H7 (cell line): ENCODE measurements at places on chromosomes 3 and 15.

DNA sequence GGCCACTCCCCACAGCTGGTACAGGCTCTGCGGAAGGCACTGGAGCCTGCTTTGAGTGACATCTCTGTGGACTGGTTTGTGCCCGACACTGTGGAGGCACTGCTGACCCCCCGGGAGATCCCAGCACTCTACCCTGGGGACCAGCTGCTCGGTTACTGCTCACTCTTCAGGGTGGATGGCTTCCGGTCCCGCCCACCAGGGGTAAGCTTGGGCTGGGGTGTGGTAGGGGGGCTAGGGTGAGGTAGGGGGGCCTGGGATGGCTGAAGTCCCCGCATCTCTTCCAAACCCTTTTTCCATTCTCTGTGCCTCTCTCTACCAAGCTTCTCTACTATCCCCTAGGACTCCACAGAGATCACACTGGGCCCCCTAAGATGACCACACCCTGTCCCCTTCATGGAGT lies 7.8 kb downstream of the VWA5B2 start:
- DNase-seq: peak; percentile 52

- no peak for DNase-seq
Measured at GRCh38 chr15:69883306-69883705, 214.4 kb downstream of the TLE3 start.

DNA sequence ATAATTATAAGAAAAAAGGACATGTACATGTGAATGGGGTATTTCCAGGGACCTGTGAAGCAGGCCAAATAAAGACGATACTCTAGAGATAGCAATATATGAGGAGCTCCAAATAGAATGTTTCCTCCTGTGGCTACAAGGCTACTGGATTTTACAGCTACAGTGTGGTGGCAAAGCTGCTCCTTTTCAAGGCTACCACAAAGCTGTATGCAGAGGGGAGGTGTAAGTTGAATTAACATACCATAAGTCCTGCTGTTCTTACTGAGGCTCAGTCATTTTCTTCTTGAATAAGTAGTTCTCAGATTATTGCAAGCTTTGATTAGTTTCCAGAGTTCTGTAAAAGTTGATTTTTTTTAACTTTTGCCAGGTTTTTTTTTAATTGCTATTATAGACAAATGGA lies 1184.6 kb upstream of the EPHA6 start:
- DNase-seq: peak; percentile 13

GRCh38 chr3:48528048-48528447 lies 24.1 kb upstream of the SHISA5 start:
- no peak for DNase-seq

- peak; percentile 57 for DNase-seq
Measured at GRCh38 chr15:93235926-93236780, 147.1 kb upstream of the RGMA start.

GRCh38 chr3:126469479-126469878 lies 6.2 kb downstream of the ZXDC start:
- no peak for DNase-seq

DNA sequence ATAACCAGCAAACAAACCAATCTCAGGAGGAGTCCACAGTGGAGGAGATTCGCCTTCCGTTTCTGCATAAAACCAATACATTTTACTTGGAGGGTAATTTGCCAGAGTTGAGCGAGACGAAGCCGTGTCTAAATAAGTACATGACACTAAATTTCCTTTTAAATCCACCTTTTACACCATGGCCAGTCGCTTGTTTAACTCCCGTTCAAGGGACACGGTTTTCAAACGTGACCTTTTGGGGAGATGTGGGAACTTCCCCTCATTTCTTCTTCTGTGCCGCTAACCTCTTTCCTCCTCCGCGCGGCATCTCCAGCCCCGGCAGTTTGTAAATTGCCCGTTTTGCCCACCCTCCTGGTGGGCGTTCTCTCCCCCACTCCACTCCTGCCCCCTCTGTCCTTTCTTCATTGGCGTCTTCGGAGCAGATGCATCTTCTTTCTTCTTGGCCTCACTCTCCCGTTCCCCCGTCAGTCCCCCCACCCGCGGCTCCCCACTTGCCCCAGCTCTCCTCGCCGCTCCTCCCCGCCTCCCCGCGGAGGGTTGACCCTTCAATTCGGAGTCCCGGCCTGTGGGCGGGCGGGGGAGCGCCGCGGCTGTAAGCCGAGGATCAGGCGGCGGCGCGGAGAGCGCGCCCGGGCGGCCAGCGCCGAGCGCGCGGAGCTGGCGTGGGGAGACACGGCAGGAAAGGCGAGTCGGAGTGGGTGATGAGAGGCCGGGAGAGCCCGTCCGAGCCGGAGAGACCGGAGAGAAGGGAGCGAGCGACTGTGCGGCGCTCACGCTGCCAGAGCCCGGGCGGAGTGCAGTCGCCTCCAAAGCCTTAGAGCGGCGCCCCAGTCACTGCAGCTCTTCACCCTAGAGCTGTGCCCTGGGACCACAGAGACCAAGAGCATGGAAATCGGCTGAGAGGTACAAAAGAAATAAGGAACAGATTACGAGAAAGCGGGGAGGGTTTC lies at the start of gene NLGN1:
Gene NLGN1, plus strand, starts transcription at position 584 of the 950 bp plus-strand sequence.
- peak; percentile 79 for DNase-seq

- no peak for DNase-seq
Measured at GRCh38 chr3:69097407-69098086, 12.8 kb downstream of the ARL6IP5 start.

GRCh38 chr3:166582236-166582635 lies 745.0 kb upstream of the BCHE start:
- no peak for DNase-seq

DNA sequence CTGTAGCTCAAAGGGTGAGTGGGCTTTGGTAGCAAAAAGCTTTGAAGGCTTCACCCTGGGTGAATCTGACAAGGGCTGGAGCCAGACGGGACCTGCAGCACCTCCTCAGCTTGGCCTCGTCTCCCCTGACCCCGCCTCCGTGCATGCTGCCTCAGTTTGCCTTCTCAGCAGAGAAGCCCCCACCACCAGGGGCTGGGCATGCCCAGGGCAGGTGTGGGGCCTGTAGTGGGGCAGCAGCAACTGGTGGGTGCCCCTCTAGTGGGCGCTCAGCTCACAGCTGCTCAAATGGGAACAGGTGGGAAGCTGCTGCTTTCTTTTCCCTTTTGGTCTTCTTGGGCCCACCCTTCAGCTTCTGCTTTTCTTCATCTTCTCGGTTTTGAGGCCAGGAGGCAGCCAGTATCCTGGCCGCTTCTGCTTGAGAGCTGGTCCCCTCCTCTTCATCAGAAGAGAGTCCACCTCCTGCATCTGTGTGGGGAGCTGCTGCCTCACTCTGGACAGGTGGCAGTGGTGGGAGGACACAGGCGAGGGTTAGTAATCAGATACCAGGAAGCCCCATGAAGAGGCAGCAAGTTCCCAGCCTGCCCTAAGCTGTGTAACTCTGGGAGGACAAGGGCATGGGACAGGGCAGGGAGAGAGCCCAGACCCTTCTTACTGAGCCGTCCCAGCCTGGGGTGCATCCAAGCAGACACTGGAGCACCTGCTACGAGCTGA lies 21.0 kb downstream of the TMEM43 start:
- DNase-seq: peak; percentile 51

DNA sequence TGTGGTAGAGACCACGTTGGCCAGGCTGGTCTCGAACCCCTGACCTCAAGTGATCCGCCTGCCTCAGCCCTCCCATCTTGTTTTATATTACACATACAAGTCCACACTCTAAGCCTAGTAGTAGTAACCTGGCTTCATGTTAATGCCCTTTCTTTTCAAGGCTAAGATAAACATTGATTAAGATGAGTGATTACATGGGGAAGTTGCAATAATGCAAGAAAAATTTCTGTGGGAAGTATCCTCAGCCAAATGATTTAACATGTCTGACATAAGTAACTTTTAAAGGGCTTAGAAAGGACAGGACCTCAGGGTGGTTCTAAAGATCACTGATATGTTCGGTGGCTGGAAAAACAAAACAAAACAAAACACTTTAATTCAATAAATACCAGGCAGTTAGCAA lies 72.1 kb downstream of the SFMBT1 start:
- no peak for DNase-seq

DNA sequence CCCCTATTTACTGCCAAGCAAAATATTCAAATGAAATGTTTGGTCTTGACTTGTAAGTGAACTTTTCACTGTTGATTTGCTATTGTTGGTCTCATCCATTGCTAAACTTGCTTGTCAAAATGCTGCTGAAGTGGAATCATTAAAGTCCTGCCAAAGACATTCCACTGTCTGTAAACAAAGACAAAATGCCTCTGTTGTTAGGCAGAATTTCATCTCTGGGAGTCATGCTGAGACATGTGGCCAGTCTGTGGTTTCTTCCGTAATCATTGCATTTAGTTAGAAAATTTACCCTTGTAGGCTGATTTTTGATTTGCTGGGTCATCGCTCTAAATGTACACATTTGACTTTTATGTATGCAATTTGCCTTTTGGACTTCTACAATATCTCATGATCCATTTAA lies 577.7 kb downstream of the MECOM start:
- DNase-seq: peak; percentile 14

- DNase-seq: peak; percentile 65
Measured at GRCh38 chr3:148943506-148944205, 47.7 kb upstream of the GYG1 start.

DNA sequence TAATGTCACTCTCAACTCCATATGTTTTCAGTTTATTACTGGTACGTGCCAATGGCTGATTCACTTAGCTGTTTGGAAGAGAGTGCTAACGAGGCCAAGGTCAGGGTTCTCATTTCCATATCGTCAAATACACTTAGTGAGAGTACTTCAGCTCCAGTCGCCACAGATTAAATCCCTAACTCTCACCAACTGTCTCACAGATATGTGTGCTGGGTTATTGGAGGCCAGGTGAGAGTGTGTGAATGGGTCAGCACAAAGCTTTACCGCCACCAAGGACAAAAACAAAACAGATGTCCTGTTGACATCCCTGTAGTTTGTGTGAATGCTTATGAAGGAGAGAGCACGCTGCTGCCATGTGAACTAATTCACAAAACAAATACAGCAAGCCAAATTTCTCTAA lies 133.5 kb upstream of the TBL1XR1 start:
- no peak for DNase-seq

GRCh38 chr3:54349231-54349652 lies 226.9 kb downstream of the CACNA2D3 start:
- DNase-seq: no peak

GRCh38 chr3:165195241-165195639 lies 944 bp downstream of the SLITRK3 start:
- peak; percentile 28 for DNase-seq

DNA sequence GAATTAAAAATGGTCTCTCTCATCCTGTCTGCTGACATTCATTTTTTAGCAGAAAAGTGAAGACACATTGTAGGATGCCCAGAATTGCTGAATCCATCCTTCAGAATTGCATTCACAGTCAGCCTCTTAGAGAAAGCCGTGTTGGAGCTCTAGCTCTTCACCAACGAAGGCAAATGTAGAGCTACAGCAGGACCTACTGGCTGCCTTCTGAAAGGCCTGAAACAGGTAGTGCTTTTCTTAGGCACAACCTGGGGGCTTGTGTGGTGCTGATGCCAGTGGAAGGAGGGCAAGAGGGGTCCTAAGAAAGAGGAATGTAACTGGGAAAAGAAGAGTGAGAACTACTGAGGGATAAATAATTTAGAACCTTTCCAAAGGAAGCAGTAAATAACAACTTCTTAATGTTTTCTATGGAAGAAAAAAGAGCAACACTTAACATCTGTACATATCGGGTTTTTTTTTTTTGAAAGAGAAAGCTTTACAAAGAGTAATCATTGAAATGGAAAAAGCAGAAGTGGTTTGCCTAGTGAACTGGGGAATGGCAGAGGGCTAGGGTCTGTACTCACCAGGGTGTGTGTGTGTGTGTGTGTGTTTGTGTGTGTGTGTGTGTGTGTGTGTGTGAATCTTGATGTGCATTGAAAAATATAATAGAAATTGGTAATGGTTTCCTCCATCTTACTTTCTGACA lies 297.8 kb downstream of the SATB1 start:
- no peak for DNase-seq

GRCh38 chr3:143171141-143171980 lies 51.8 kb downstream of the CHST2 start:
- DNase-seq: no peak

DNA sequence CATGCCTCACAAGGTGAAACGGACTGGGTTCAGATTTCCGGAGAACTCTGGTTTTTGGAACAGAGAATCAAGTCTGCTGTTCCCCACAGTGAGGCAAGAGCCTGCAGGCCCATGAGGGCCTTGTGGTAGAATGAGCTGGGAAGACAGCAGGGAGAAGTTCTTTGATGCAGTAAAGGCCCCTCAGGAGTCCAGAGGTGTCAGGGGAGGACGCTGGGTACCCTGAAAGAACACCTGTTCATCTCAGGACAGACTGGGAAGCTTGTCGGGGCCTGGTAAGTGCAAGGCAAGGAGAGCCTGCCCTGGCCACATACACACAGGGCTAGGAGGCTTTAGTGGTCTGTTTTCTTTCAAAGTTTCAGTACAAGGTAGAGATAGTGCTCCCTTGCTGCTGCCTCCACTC lies 3.7 kb upstream of the ZBTB47 start:
- no peak for DNase-seq

DNA sequence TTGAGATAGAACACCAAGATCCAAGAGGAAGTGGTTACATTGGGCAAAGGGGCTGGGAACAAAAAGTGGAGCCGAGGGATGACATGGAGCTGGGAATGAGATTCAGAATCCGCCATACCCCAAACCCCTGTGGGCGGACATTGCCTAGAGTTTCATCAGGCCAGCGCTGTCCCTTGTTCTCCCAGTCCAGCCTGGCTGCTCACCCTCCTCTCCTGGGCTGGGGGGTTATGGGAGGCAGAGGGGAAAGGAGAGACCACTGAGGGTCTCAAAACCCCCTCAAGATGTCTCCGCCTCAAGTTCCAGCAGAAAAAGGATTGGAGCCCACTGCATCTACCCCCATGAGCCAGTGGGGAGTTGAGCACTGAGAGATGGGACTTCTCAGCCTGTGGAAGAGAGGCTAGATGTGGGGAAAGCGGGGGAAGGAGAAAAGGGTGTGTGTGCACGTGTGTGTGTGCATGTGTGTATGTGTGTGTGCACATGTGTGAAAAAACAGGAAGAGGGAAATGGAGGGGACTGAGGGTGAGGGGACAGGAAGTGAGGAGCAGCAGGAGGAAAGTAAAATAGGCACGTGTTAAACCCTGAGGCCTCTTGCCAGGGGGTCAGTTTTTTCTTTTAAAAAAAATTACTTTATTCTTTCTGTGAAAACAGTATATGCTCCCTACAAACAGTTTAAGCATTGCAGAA lies 14.3 kb downstream of the GRM2 start:
- no peak for DNase-seq

- no peak for DNase-seq
Measured at GRCh38 chr3:159600291-159600690, 388.3 kb upstream of the IL12A start.

GRCh38 chr3:181629711-181630110 lies 82.0 kb upstream of the SOX2 start:
- DNase-seq: no peak

GRCh38 chr3:147914532-147914931 lies 505.4 kb downstream of the ZIC1 start:
- DNase-seq: no peak

- DNase-seq: no peak
Measured at GRCh38 chr15:44414001-44414400, 13.4 kb upstream of the CTDSPL2 start.
